ENCODE measurements at places on chromosomes 2 and 18.

DNA sequence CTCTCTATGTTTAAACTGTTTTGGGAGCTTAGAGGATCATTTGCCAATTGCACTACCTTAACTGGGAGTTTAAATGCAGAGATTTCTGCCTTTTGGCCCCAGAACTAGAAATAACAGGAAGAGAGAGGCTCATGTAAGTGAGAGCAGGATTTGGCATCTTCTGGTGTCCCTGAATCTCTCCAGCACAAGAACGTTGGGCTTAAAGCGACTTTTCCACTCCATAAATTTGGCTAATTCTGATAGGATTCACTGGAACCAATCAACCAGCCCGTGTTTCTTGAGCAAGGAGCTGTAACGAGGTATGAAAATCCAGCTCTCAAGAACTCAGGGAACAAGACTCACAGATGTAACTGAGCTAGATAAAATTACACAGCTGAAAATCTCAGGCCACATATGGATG lies 181.0 kb downstream of the C1D start:
- DNase-seq, result no peak

GRCh38 chr2:168033966-168034365 lies 213.4 kb downstream of the STK39 start:
- no peak for DNase-seq

- DNase-seq, result peak; percentile 30
Observed at GRCh38 chr2:169090133-169090820, 20.9 kb downstream of the DHRS9 start.

- no peak for DNase-seq
Observed at GRCh38 chr18:37225279-37225678, 340.3 kb downstream of the CELF4 start.

DNA sequence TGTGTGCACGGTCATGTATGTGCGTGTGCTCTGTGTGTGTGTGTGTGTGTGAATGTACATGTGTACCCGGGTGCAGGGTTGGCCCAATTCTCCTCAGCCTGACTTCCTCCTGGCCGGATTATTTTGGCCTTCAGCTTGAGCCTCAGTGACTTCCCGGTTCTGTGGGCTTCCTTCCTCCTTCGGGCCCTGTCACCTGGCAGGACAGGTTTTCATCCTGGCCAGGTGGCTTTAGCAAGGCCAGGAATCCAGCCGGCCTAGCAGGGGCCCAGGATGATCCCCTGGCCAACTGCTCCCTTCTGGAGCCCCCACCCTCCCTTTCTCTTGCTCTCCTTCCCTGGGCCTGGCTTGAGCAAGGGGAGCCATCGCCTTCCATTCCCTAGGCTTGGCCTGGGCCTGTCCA lies 140.5 kb downstream of the INHBB start:
- DNase-seq, result no peak

Measured in MV-4-11 (cell line).